ENCODE measurements at places on chromosomes 5 and 9.

DNA sequence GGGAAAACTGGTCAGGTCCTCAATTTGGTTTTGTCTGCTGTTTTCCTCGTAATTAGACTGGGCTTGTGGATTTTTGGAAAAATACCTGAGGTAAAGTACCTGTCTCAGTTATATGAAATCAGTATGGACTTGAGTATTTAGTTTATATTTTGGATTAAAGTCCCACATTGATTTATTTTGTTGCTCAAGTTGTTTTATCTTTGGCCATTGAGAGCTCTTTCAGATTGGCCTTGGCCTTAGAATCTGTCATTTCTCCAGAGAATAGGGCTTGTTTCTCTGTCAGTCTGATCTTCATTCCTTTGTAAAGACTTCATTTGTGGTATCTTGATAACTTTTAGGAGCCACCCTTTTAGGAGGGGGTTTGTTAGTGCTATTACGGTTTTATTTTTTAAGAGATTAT is 21.2 kb downstream of the UBAP1 start:
- no peak for DNase-seq

GRCh38 chr5:170411100-170411499 is 21.9 kb upstream of the KCNMB1 start:
- no peak for DNase-seq

- no peak for DNase-seq
Observed at GRCh38 chr5:52043543-52043942, 660.3 kb downstream of the ISL1 start.

DNA sequence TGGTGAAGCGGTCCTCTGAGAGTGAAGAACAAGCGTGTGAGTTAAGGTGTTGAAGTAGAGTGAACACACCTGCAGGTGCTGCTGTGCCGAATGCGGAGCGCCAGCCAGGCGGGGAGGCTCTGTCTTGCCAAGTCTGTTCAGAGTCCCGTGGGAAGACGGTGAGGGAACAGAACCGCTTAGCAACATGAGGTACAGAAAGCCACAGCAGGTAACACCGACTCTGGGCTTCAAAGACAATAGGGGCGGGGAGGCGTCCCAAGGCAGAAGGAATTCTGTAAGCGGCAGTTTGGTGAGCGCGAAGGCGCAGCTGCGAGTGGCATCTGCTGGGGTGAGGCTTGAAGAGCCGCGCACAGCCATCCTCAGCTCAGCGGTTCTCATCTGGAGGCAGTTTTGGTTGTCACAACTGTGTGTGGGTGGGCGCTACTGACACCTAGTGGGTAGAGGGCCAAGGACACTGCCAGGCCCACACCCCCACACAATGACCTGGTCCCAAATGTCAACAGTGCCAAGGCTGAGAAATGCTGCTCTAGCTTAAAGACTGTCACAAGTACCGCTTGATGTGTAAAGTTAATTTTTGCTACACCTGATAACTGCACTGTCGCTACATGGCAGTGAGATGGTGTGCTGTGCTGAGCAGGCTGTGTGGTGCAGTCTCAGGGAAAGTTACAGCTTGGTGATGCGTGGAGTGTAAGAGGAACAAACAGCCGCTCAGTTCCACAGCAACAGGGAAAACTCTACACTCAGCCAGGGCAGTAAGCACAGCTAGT is 67.4 kb upstream of the TBC1D9B start:
- no peak for DNase-seq

DNA sequence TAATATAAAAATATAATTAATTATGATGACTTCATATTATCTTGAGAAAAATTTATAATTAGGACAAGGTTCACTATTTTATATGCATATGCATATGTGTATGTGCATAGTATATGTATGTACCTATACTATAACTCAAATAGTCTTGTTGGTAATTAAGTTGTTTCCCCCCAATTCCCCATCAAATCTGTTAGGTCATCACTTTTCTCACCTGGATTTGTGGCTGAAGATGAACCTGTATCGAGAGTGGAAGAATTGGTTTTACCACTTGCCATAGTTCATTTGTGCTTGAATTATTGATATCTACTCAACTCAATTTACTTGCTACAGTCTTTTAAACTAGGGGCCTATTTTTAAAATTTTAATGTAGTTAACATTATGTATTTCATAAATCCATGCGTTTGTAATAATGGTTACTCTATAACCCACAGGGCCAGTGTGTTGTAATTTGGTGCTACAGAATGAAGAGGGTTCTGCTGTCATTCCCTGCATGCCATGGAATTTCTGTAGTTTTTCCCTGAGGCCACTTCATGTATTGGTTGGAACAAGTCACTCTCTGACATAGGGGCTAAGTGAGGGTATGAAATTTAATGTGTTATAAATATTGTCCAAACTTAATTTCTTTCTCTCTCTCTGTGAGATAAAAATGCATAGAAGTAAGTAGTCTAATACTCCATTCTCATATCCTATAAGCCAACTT is 74.9 kb downstream of the TAF11L14 start:
- no peak for DNase-seq

- DNase-seq: no peak
Observed at GRCh38 chr5:132629230-132629944, 28.6 kb upstream of the IL13 start.

GRCh38 chr5:78594610-78595457 is 53.7 kb downstream of the LHFPL2 start:
- DNase-seq: no peak

DNA sequence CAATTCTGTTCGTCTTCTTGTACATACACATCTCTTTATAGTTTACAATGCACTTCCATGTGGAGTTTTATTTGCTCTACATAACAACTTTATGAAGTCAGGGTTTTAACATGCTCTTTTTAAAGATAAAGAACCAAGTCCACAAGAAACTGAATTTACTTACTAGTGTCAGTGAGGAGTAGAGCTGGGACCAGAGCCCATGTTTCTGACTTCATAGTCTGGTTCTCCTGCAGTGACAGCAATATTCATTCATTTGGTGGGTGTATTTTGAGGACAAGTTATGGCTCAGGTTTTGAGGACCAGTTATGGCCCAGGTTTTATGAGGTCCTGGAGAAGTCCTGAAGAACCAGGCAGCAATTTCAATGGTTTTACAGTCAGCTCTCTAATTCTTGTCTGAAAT is 481.9 kb upstream of the TNC start:
- DNase-seq: no peak

- DNase-seq: no peak
Observed at GRCh38 chr9:131290036-131290766, 678 bp downstream of the PLPP7 start.

DNA sequence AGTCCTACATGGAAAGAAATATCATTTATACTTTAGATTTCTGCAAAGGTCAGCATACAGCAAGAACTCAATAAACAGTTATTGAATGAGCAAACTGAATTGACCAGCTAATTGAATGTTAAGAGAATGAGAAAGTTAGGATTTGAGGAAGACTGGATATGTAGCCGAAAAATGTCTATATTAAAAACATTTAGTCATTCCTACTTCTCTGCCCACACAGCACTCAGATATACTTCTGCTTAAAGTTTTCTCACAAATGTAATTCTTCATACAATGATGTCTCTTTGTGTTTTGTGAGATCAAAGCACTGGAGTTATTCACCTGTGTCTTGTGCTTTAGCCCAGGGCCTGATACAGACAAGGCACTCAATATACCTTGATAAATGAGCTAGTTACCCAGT is 188.6 kb downstream of the PARP8 start:
- DNase-seq: no peak

- no peak for DNase-seq
Observed at GRCh38 chr5:98179791-98180755, 593.4 kb upstream of the RGMB start.

GRCh38 chr5:125251703-125252102 is 505.3 kb upstream of the ZNF608 start:
- no peak for DNase-seq

- no peak for DNase-seq
Observed at GRCh38 chr5:124655921-124656511, 90.4 kb downstream of the ZNF608 start.

DNA sequence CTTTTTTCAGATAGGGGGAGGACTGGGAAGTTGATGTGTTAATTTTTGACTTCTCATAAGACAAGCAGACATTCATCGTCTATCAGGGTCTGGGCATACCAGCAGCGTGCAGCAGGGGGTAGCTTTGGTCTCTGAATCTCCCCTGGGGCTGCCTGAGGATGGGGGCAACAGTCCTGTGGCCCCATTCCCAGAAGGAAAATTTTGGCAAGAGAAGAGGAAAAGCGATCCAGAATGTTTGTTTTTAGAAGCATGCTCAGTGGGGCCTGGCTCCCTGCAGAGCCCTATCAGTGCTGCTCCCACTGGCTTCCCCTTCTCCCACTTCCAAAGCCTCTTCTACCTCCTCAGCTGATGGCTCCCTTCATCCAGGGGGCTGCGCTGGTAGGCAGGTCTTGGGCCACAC is 194.8 kb upstream of the IL12B start:
- no peak for DNase-seq

GRCh38 chr9:104092875-104093600 is 1.1 kb upstream of the SMC2 start:
- no peak for DNase-seq

GRCh38 chr9:98432960-98433359 is 177.5 kb upstream of the TBC1D2 start:
- DNase-seq: no peak

- no peak for DNase-seq
Observed at GRCh38 chr5:154485096-154485491, 7.1 kb upstream of the HAND1 start.

- DNase-seq: no peak
Observed at GRCh38 chr5:31630931-31631330, 8.0 kb upstream of the PDZD2 start.

GRCh38 chr9:33415501-33416038 is 13.2 kb upstream of the AQP7 start:
- peak; percentile 95 for DNase-seq

DNA sequence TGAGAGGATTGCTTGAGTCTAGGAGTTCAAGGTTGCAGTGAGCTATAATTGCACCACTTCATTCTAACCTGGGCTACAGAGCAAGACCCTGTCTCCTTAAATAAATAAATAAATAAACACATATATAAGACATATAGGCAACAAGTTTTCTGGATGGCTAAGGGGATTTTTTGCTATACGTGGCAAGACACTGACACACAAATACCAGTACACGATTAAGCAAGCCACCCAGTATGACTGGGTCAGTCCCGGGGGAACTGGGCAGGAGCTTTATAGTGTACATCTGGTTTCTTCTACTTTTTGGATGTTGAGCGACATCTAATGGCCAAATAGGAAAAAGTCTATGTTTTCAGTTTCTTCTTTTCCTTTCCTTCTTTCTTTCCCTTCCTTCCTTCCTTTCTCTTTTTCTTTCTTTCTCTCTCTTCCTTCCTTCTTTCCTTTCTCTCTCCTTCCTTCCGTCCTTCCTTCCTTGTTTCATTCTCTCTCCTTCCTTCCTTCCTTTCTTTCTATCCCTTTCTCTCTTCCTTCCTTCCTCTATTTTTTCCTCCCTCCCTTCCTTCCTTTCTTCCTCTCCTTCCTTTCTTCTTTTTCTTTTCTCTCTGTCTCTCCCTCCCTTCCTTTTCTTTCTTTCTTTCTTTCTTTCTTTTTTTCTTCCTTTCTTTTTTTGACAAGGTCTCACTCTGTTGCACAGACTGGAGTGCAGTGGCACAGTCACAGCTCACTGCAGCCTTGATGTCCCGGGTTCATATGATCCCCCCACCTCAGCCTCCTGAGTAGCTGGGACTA is 47.0 kb upstream of the PLIN2 start:
- DNase-seq: peak; percentile 71

GRCh38 chr5:171010086-171010485 is 148.3 kb downstream of the RANBP17 start:
- no peak for DNase-seq

DNA sequence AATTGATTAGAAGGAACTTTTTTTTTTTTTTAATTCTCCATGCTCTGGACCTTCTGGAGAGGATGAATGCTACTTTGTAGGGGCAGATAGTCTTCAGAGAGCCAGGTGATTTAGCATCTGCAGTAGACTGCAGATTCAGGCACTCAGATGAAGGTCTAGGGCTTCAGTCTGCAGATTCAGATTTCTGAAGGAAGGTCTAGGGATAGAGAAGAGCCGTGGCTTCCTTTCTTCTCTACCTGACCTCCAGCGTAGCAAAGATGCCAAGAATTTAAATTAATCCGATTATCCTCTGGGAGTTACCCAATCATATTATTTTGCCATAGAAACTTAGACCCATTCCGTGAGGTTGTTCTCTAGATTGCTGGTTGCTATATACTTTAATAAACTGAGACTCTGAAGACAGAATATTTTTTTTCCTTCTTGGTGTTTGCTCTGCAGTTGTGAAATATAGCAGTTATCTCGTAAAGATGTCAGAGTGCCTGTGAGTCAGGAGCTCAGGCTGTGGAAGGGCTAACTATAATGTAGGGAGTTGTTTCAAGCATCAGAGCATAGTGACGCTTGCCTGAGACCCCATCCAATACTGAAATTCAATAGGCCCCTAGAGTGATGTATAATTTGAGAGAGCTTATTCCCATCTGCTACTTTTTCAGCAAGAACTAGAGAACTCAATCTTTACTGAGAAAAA is 132.7 kb upstream of the SLC12A2 start:
- no peak for DNase-seq

DNA sequence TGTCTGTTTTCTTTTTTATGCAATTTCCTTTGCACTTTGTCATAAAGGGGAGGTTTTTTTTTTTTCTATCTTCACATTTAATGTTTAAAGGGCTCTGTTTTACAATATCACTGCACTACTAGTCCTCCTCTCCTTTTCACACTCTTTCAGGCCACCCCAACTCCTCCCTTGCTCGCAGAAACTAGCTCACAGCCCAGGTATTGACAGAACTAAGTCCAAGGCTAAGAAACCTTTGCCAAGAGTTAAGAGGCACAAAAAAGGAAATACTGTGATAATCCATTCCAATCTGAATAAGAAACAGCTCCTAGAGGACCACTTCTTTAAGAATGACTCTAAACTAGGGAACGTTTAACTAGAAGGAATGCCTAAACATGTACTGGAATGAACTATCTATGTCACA is 1.1 kb upstream of the FGF10 start:
- no peak for DNase-seq

- no peak for DNase-seq
Observed at GRCh38 chr5:20570486-20570885, 582.5 kb upstream of the CDH18 start.

DNA sequence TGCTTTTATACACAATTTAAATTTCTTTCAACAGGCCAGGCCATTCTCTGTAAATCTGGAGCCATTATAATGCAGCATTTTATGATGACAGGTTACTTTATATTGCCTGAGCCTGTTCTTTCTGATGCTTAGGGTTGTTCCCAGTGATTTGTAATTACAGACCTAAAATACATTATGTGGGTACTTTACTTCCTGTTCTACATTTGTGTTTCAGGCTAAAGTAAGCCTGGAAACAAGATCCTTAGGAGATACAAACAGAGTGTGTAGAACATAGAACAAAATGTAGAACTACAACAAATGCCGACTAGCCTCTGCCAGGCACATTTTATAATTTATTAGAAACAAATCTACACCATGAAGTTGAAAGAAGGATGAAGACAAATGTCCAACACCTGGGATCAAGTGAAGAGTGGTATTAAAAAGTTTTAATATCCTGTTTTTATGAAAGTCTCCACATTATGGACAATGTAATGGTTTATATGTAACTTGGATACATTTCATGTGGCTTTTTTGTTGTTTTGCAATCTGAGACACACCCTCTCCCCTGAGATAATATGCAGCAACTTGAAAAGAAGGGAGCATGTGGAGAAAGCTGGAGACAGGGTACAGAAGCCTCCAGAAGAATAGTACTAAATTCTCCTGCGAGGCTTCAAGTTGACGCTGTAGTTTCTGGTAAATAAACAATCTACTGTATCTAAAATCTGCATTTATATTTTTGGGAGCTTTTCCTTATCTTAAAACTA is 46.9 kb downstream of the VCAN start:
- no peak for DNase-seq

- DNase-seq: peak; percentile 82
Observed at GRCh38 chr9:136726631-136727191, 14.3 kb downstream of the DIPK1B start.

All from activated effector memory CD4-positive, alpha-beta T cell treated with anti-CD3 and anti-CD28 coated beads, Interleukin-2, amount 50 U/mL, for 16 hours (primary cell).